Activated CD4-positive, alpha-beta T cell treated with anti-CD3 and anti-CD28 coated beads, Interleukin-2, amount 50 U/mL, for 4 hours (primary cell): ENCODE measurements at places on chromosomes 3 and 15.

DNA sequence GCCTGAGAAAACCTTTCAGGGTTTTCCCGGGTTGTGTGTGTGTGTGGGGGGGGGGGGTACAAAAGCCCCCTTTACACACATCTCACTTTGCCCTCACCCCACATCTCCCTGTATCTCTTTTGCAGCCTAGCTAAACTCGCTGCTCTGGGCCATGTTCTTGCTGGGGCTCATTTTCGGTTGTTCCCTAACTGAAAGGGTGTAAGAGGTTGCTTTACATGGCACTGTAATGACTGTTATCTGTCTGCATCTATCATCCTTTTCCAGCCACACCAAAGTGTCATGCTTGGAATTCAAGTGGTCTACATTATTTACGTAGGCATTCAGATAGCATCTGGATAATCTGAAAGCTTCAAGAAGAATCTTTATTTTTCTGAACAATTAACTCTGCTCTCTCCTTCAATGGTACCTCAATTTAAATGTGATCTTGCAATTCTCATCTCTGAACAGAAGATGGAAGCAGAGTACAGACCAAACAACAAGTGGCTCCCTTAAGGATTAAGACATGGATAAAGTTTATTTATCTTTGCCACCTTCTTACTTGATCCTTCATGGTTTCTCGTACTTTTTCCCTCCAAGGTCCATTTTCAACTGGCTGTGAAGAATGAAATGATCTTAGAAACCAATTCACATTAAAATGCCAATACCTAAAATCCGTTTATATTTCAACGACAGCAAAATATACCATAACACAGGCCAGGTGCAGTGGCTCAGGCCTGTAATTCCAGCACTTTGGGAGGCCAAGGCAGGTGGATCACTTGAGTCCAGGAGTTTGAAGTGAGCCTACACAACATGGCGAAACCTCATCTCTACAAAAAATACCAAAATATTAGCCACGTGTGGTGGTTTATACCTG, 34.9 kb downstream of the DCLK3 start:
- no peak for DNase-seq

DNA sequence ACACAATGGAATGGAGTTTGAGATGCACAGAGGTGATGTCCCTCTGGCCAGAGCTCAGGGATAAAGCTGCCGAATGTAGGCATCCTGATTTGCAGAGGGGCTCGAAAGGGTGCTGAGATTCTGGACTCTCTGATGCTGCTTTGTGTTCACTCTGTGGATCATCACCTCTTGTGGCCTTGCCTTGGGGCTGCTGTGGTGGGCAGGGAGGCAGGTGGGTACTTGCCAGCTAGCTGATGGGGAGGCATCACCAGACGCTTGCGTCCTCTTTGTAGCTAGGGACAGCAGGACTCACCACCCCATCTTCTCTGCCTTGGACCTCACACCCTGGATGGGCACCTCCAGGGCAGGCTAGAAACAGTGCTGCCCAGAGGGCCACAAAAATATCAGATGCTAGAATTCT, 14.6 kb upstream of the RASGRF1 start:
- no peak for DNase-seq

DNA sequence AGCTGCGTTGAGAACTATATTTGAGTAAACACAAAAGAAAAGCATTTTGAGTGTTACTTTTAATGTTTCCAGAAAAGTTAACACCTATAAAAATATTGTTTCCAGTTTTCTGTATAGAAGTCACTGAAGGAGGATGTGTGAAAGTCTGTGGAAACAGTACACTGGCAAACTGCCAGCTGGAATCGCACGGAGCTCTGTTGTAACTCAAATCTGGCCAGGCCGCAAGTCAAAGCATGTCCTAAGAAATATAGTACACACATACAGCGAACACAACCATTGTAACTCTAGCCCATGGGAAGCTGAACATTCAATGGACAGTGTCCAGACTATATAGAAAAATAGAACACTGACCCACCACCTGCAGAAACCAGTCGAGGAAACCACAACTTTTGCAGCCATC, 657.2 kb downstream of the FHIT start:
- no peak for DNase-seq

DNA sequence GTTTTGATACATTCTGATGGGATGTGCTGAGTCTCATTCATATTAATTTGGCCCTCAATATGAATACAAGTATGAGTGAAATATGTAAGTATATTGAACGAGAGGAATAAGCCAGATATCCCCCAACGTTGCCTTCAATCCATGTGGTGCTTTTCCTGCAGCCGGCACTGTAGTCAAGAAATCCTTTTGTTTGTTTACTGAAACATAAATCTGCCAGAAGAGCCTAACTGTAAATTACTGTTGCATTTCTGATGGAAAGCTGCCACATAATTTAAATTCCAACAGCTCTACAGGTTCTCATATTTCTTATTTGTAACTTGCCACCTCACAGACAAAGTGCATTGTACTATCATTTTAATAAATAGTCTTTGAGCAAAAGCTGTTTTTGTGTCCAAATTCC, 314.0 kb downstream of the KBTBD8 start:
- DNase-seq, result no peak

- no peak for DNase-seq
These were observed 224.3 kb downstream of the SNRPN start for GRCh38 chr15:25178835-25179672.

GRCh38 chr3:44721231-44722102, 8.0 kb upstream of the ZNF501 start:
- DNase-seq, result no peak

DNA sequence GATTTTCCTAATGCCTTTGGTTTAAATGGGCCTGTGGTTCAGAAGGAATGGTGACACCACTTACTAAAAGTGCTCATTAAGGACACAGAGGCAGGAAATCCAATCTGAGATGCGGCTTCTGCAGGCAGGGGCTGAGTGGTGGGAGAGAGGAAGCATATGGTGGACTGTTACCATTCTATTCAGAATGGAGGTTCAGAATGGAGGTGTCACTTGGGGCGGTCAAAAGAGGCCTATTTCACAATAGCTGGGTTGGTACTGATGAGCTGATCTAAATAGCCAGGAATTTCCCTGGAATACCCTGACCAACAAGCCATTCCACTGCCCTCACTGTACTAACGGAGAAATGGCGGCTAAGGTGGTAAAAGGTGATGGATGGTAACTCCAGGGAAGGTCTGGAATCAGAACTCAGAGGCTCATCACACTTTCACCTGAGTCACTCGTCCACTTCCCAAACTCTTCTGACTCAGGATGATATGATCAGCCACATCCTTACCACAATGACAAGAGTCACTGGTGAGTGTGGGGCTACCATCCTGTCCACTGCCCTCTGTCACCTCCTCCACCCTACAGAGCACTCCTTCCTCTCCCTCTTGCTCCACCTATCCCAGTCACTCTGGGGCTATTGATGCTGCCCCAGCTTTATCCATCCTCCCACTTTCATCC, 15.7 kb downstream of the RFT1 start:
- DNase-seq, result no peak

DNA sequence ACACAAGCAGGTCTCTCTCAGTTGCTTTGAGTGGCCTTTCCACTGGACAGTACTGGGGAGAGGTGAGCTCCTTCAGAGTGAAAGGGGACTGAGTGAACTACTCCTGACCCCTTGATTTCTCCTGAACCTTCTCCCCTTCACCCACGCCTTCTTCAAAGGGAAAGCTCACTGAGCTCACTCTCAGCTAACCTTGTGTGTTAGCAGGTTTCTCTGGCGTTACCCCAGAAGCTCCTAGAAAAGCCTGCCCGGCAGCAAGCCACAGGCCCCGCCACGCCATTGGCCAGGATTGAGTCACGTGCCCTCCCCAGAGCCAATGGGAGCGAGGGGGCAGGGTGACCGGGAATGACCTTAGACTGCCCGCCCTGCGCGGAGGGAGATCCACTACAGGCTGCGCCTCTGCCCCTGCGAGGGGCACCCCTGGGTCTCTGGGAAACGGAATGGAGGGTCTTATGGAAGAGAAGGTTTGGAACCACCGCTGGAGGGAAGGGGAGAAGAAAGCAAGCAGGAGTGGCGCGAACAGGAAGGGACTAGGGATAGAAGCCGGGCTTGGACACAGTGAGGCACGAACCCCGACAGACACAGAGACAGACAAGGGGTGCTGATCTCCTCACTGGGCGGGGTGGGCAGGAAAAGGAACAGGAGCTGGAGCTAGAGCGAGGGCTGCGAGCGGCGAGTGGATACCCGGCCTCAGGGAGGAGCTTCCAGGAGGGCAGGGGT, 17.4 kb upstream of the CLK3 start:
- peak; percentile 79 for DNase-seq
